Endothelial cell of umbilical vein (primary cell): ENCODE measurements at places on chromosomes 2 and 18.

GRCh38 chr2:138373993-138374408 is 127.6 kb upstream of the SPOPL start:
- DNase-seq = peak; percentile 57

DNA sequence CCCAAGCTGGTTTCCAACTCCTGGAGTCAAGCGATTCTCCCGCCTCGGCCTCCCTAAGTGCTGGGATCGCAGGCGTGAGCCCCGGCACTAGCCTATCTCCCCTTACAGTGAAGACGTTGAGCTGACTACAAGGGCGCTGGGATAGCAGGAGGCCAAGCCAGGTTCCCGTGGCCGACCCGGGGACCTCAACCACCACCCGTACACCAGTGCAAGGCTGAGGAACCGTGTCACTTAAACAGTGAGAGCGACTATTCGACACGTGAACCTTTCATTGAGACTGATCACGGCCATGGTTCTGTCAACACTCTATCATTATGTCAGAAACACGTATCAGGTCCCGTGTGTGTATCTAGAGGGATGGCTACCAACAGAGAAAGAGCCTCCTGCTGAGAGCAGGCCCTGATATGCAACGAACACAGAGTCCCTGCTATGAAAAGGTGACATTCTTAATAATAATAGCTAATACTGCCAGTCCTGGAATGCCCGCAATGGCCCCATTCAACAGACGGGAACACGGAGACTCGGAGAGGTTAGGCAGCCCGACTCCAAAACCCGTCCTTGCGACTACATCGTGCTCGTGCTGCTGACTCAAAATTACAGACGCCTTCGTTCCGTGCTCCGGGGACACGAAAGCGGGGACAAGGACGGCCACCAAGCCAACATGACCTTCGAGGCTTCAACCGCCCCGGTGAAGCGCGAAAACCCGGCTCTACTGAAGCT is 833 bp downstream of the AFG3L2 start:
- peak; percentile 47 for DNase-seq

- DNase-seq = no peak
These were observed 155.6 kb downstream of the QPCT start for GRCh38 chr2:37500031-37500430.

DNA sequence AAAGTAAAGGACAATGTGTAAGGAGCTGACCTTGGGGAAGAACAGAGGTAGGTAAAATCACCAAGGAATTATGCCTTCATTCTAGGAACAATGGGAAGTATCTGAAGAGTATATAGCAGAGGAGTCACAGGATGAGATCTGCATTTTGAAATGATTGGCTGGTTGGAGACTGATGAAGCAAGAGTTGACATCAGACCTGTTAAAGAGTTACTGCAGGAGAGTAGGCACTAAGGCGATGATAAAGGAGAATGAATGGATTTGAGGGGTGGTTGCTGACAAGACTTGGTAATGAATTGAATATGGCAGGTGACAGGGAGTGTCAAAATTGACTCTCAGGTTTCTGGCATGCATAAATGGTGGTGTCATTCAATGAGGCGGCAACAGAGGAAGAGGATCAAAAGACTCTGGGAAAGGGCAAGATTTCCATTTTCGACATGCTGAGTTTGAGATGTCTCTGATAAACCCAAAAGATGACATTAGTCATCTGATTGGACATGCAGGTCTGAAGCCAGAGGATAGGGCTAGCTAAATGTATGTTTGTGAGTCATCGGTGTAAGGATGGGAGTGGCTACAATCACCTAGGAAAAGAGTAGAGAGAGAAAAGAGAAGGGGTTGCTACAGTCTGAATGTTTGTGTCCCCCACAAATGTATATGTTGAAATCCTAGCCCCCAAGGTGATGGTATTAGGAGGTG is 236.5 kb downstream of the DYM start:
- no peak for DNase-seq

- no peak for DNase-seq
These were observed 95.2 kb downstream of the BIN1 start for GRCh38 chr2:127011796-127012195.

- no peak for DNase-seq
These were observed 16.2 kb downstream of the ATG16L1 start for GRCh38 chr2:233267516-233268245.

- DNase-seq = no peak
These were observed 62.3 kb upstream of the ACSL3 start for GRCh38 chr2:222798528-222798927.
